Activated CD4-positive, alpha-beta T cell treated with anti-CD3 and anti-CD28 coated beads, Interleukin-2, amount 10 ng/mL, durations not matched to agents 7 days and 5 days (primary cell): ENCODE measurements at places on chromosomes 7 and 10. TPM values are rescaled to one million over a fixed set of nuclear protein-coding genes. Genes with fewer than 3 reads are reported as not detected.

BLVRA gene
- 22.0 TPM for total RNA-seq

POLR2J2 gene
- total RNA-seq = 37.4 TPM

PAPSS2 gene
- total RNA-seq = 0.08 TPM

DIP2C gene
- 2.3 TPM for total RNA-seq

SEMA3E gene
- not detected for total RNA-seq

PRSS1 gene
- total RNA-seq = not detected

CALCR gene
- not detected for total RNA-seq

MYL10 gene
- not detected for total RNA-seq

ZNF511 gene
- total RNA-seq = 59.7 TPM

PVRIG gene
- 66.6 TPM for total RNA-seq

BAMBI gene
- not detected for total RNA-seq

MALRD1 gene
- not detected for total RNA-seq

DEPP1 gene
- total RNA-seq = 0.33 TPM

TEX47 gene
- not detected for total RNA-seq

STAG3 gene
- total RNA-seq = 24.7 TPM

CYP2E1 gene
- 0.48 TPM for total RNA-seq

CUBN gene
- 2.4 TPM for total RNA-seq
